RPMI7951 (cell line): ENCODE measurements at places on chromosomes 1 and 21.

GRCh38 chr1:183319051-183319450 lies 99.1 kb downstream of the NMNAT2 start:
- DNase-seq, result no peak

- DNase-seq, result no peak
Observed at GRCh38 chr1:92587445-92587844, 100.7 kb upstream of the GFI1 start.

DNA sequence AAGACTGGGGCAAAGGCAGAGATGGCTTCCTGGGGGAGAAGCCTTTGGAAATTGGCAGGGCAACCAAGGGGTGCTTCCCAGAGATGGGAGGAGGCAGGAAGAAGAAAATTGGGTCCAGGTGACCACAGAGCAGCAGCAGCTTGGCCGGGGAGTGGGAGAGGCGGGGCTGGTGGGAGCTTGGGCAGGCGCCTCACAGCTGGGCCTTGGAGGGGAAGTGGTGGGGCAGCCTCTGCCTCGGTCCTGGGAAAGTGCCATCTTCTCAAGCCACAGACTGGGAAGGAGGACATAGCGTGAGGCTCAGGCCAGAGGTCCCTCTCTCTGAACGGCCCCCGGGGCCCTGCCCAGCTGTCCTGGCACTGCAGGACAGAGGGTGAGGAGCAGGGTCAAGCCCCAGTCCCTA lies 24.0 kb upstream of the WASF2 start:
- peak; percentile 70 for DNase-seq

GRCh38 chr1:47444562-47445465 lies 7.0 kb downstream of the FOXD2 start:
- no peak for DNase-seq

DNA sequence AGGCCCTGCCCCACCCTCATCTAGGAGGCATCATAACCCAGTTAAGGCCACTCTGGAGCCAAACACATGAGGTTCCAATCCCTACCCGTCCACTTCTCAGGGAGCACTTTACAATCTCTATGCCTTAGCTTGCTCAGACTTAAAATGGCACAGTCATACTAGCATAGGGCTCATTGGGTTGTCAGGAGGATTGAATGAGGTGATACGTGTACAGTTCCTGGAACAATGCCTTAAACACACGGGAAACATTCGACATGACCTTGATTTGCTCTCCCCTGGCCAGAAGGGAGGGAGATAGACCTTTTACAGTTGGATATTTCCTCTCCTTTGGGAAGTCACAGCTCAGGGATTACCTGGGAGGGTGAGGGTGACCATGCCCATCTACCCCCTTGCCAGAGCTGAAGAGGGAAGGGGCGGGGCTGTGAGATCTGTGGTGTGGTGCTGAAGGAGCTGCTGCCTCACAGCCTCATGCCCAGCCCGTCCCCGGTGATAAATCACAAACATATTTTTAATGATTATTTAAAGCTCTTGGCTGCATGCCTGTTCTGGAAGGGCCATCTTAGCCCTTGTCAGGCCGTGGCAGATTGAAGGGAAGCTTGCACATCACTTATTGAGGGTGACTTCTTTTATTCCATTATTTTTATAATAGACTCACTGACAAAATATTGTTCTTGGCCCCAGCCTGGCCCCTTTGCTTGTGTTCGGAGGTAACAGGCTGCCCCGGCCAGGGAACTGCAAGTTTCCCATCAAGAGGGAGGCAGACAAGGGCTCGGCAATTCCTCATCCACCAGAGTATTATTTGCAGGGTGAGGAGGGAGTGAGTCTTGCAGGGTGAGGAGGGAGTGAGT lies 83.4 kb downstream of the FOXD2 start:
- no peak for DNase-seq

DNA sequence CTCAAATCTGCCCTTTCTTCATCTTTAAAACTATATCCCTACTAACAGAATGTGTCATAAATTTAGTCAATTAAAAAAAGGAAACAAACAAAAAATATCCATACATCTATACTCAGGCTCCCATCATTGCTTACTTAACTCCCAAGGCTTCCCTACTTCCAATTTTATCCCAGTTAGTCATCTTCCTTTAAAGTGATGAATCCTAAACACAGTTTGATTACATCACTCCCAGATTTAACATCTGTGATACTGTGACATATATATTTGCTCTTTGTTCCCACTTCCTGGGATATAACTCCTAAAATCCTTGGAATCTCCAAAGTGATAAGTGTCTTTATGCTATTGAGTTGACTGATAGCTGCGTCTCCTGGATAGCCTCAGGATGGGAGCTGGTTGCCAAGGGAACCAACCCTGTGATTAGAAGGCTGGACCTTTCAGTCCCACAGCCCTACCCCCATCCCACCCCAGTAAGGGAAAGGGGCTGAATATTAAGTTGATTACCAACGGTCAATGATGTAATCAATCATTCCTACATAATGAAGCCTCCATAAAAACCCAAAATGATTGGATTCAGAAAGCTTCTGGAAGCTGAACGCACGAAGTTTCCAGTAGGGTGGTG lies 21.6 kb downstream of the GLMN start:
- DNase-seq, result peak; percentile 47

GRCh38 chr1:36007741-36008140 lies 76.2 kb upstream of the TEKT2 start:
- DNase-seq, result no peak

DNA sequence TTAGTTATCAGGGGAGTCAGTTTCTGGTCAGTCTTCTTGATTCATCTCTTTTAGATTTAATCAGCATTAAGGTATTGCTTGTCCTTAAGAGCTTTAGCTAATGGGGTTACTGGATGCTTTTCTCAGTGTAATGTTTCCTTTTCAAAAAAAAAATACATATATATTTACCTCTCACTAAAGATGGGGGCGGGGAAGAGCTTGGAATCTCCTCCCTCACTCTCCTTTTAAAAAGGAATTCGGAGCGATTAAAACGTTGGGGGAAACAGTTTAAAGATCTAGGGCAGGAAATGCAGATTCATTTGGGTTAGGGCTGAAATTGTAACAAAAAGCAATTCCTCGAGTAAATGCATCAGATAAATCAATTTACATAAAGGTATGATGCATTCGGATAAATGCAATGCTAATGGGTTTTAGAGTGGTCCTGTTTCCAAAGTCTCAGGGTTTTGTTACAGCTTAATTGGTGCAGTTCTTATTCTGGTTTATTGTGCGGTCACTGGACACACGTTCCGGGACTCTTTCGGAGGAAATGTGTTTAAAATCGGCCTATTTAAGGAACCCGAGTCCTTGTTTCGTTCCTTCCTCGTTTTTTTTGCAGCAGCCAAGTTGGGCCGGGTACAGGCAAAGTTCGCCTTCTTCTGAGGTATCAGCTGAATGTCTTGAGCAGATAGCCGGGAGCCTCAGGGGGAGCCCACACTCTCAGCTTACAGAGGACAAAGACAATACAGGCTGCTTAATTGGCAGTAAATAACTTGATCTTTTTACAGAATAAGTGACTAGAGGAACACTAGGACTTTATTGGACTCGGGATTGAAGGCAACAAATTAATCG lies 1.6 kb downstream of the LMO4 start:
- DNase-seq, result peak; percentile 38

DNA sequence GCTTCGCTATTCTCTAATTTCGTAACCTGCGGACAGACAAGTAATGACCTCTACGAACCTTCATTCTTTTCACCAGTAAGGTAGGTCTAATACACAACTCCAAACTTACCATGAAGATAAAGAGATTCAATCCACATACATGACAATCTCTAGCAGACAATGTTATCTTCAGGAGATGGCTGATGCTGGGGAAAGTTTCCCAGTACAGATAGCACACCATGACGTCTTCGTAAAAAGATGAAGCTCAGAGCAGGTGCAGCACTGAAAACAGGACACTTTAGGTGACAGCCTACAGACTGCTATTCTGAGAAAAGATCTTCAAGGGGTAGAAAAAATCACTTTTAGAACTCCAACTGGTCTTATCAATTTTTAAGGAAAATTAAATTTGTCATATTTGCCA lies 41.3 kb downstream of the ZNF281 start:
- DNase-seq, result no peak

GRCh38 chr1:241926141-241926540 lies 31.4 kb upstream of the BECN2 start:
- DNase-seq, result no peak

- no peak for DNase-seq
Observed at GRCh38 chr1:45669859-45670655, 16.3 kb downstream of the GPBP1L1 start.

DNA sequence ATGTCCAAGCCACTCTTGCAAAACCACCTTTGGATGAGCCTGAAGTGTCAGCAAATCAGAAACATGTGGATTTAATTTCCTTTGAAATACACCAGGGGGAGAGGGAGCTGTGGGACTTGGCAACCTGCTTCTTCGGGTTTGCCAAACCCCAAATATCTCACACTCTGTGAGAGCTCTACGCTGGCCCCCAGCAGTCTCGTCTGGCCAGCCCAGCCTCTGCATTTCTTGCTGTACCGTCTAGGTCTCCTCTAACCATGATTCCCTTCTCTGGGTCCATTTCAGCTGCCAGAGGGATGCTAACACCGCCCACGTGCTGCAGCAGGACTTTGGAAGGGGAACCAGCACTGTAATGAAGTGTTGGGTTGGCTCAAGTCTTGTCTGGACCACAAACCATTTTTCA lies 114.6 kb downstream of the MRPS6 start:
- DNase-seq, result peak; percentile 51

GRCh38 chr1:69252696-69253095 lies 315.0 kb upstream of the LRRC7 start:
- no peak for DNase-seq

DNA sequence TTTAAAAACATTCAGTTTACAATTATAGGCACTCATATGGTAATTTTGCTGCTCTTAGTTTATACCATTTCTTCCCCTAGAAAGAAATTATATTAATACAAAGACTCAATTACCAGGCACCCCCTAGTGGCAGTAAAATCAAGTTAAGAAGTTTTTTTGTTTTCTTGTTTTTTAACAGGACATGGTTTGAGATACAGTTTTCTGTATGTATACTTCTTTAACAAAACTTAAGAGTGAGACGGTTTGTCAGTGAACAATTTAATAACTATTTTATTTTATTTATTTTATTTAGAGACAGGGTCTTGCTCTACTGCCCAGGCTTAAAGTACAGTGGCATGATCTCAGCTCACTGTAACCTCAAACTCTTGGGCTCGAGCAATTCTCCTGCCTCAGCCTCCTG lies 224.6 kb downstream of the FAF1 start:
- peak; percentile 15 for DNase-seq

- no peak for DNase-seq
Observed at GRCh38 chr1:117096951-117097408, 24.6 kb downstream of the TRIM45 start.

DNA sequence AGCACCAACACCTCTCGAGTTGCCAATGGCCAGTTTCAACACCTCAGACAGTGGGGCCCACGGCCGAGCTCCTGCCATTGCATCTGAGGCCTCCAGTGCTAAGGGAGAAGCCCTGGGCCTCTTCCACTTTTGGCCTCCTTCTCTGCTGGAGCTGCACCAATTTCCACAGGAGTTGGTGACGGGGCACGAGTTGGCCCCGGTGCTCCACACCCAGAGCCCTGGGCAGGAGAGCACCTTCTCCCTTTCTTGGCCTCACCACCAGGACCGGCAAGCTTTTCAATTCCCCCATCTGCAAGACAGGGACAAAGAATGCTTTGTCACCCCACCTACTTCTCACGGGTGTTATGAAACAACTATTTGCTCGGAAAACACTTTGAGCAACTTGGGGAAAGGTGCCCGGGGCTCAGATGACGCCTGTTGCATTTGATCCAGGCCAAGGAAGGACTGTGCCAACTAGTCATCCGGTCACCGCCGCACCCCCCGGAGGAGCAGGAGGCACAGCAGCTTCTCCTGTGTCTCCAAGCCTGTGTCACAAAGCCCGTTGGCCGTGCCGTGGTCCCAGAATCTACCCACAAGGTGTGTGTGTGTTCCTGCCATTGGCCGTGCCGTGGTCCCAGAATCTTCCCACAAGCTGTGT lies 55.2 kb downstream of the TOMM20 start:
- DNase-seq, result peak; percentile 89

DNA sequence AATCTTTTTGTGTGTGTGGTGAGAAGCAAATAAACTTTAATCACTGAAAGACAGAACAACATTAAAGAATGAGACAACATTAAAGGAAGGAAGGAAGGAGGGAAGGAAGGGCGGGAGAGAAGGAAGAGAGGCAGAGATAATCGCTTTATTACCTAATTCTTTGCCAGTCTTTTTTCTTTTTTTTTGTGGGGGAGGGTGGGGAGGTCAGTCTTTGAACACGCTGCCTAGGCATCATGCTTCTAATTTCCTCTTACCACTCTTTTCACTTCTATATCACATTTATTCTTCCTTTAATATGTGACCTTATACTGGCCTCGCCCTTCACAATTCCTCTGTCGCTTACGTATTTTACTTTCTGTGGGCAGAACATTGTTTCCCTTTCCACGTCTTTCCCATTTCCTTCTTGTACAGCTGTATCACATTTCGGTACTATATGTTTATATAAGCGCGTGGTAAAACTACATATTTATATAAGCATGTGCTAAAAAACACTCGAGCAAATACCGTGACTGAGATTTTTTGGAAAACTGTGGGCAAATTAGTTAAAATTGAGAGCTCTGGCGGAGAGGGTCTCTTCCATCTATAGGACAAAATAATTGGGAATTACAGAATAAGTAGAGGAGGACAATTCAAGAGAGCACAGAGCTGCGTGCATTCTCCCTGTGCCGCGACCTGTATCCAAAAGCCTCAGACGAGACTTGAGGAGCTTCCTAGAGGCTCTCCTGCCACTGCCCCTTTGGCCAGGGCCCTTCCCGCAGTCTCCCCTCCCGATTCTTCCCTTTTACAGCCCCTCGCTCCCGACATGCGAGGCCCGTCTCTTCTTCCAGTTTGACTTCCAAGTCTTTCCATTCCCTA lies 823 bp upstream of the PRKAA2 start:
- DNase-seq, result no peak

DNA sequence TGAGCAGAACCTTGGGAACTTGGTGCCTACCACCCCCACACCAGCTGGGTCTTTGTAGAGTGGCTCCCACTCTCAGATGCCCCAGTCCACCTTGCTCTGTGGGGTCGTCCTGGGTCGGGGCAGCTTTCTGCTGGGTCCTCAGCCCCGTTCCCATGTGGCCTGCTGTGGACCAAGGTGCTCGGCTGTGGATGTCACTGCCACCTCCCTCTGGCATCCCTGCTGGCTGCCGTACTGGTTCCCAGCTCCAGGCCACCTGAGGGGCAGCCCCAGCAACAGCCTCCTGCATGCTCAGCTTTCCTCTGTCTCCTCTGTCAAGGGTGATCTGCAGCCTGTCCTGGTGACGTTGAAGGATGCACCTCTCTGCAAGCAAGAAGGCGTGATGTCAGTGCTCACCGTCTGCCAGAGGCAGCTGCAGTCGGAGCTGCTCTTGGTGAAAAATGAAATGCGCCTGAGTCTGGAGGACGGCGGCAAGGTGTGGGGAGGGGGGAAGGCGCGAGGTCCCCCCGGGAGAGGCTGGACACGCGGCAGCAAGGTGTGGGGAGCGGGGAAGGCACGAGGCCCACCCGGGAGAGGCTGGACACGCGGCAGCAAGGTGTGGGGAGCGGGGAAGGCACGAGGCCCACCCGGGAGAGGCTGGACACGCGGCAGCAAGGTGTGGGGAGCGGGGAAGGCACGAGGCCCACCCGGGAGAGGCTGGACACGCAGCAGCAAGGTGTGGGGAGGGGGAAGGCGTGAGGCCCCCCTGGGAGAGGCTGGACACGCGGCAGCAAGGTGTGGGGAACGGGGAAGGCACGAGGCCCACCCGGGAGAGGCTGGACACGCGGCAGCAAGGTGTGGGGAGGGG lies 45.9 kb upstream of the DIP2A start:
- no peak for DNase-seq

GRCh38 chr1:116382321-116382720 lies 9.3 kb downstream of the ATP1A1 start:
- DNase-seq, result no peak

- DNase-seq, result no peak
Observed at GRCh38 chr1:178938101-178938958, 67.5 kb upstream of the ANGPTL1 start.

GRCh38 chr1:32775640-32776337 lies 41.4 kb downstream of the YARS1 start:
- peak; percentile 84 for DNase-seq
